ENCODE measurements at places on chromosomes 4 and X.

DNA sequence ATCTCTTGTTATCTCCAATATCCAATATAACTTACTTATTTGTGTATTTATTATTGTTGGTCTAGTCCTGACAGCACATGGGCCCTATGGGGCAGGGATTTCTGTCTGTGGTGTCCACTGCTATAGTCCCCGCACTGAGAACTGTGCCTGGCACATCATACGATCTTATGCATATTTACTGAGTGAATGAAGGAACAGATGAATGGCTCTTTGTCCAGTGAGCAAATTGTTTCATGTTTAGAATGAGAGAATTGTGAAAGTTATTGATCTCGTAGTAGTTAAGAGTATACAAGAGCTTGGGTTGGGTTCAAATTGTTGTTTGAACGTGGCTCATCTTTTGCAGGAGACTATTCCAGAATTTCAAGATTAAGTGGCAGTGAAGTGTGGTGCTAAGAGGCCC is 96.1 kb upstream of the SLC34A2 start:
- no peak for DNase-seq

- no peak for DNase-seq
Observed at GRCh38 chr4:93870876-93871458, 42.4 kb downstream of the ATOH1 start.

- no peak for DNase-seq
Observed at GRCh38 chr4:136992032-136992431, 540.3 kb downstream of the PCDH18 start.

DNA sequence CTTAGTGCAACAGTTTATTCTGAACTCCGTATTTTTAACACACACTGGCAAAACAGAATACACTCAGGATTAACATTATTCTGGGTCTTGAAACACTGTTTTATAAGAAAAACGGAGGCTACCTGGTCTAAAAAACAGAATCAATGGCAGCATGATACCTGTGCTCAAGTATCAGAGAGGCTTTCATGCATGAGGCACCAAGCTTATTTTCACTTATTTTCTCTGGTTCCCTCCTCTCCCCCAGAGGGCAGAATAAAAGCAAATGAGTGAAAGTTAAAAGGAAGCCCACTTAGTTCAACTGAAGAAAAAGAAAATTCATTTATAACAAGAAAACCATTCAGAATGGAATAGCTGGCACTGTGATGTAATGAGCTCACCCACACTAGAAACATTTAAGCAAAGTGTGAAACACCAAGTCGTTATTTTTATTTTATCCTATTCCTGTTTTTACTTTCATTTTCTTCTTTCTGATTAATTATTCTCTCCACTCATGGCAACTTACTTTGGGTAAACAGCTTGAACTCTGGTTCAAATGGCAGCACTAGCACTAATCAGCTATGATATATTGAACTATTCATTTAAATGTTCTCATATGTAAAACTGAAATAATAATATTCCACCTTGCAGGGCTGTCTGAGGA is 211.8 kb downstream of the PPP3CA start:
- no peak for DNase-seq

DNA sequence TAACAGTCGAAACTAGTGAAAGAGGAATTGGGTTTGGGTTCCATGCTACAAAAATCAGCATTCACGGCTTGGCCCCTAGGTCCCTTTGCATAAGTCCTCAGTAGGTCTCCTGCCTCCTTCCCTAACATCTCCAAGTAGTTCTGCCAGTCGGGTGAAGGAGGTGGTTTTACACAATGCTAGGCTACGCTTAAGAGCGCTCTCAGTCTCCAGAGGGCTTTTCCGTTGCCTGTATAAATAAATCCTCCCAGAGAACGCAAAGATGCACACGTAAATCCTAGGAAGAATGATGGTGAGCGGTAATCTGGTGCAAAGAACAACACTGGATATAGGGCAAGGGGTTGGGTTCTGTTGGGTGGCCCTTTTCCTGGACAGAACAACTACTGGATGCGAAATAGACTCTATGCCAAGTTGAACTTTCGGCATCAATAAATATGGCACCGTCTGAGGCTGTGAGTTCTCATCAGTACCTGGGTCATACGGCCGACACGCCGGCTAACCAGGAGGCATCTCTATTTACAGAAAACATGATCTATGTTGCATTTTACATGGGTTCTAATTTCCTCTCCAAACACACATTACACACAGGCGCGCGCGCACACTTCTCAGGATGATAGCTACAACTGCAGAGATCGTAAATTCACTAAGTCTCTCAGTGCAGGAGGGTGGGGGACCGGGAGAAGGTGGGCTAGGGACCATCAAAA is 1.3 kb downstream of the CAMK2D start:
- DNase-seq = peak; percentile 52

GRCh38 chr4:6710996-6711395 is 1.3 kb upstream of the MRFAP1L1 start:
- no peak for DNase-seq

GRCh38 chrX:139543920-139544319 is 13.4 kb downstream of the F9 start:
- no peak for DNase-seq

DNA sequence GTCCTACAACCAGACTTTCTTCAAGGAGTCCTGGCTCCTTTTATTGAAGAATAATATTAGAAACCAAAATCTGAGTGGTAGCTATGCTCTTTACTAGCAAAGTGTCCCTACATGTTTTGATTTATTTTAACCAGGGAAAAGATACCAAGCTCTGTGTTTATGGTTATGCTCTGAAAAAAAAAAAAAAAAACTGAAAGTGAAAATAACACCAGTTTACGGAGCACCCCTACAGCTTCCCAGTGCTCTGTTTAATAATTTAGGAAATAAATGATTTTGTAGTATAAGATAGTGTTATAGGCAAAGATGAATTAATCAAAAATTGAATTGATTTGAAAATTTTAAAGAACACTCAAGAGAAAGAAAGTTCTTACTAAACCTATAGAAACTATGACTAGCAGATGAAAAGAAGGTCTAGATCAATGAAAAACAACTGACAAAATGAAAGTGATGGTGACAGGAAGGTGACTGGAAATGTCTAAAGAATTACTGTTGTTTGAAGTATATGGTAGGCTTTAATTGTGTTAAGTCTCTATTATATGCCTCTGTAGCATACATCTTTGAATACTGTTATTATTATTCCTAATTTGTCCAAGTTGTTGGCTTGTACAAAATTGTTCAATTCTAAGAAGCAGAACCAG is 1698.4 kb upstream of the PCDH10 start:
- DNase-seq = no peak

DNA sequence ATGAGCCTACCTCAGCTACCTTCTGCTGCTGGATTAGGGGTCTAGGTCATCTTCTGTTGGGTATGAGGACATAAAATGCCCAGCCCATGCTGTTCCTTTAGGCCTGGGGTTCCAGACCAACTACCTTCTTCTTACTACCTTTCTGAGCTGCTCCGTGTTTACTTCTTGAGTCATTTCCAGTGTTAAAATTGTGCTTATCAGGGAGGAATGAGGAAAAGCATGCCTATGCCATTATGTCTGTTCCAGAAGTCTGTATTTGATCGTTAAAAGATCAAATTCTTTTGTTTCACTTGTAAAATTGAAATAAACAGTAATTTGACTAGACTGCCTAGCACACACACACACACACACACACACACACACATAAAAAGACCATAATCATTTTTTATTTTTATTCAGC is 1912.7 kb upstream of the TENM3 start:
- no peak for DNase-seq

DNA sequence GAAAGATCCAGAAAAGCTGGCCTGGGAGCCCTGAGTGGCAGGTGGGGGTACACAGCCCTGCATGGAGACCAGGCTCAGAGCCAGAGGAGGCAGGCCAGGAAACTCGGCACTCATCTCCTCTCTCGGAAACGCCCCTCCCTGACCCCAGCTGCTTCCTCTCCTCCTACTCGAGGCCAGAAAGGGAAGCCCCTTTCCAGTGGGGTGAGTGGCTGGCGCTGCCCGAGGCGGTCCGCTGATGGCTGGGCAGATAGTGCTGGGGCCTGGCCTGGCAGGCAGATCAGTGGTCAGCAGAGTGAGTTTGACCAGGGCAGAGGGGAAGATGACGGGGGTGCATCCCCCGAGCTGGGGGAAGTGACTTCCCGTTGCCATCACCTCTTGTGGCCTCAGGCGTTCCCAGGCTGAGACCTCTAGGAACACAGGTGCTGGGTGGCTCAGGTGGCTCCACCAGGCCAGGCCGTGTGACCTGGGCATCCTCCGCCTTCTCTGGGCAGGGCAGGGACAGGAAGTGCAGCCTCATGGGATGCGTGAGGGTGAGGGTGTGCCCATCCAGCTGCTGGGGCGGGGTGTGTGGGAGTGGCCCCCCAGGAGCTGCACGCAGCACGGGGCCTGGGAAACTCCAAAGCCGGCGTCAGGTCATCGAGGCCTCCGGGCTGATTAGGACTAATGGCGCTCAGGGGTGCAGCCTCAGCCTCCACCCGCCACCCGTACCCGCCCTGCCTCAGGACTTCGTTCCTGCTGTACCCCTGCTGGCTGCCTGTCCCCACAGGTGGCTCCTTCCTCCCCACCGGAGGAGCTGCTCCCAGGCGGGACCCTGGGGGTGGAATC is 5.7 kb downstream of the SH3BP2 start:
- no peak for DNase-seq

GRCh38 chr4:188627892-188628291 is 488.7 kb downstream of the TRIML1 start:
- DNase-seq = no peak

DNA sequence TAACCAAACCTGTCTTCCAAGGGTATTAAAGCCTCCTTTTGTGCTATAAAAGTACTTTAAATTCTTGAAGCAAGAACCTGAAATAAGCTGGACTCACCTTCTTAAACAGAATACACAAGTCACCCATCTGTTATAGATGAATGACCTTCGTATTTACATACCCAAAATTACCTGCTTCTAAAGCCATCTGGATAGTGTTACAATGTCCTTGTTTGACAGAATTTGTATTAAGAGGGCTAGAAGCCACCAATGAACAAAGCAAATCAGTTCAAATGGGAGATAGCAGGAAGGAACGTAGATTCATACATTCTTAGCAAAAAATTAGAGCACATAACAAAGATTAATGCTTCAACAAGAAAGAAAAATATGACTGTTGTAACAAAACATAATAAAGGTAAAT is 33.7 kb upstream of the CCSER1 start:
- no peak for DNase-seq

DNA sequence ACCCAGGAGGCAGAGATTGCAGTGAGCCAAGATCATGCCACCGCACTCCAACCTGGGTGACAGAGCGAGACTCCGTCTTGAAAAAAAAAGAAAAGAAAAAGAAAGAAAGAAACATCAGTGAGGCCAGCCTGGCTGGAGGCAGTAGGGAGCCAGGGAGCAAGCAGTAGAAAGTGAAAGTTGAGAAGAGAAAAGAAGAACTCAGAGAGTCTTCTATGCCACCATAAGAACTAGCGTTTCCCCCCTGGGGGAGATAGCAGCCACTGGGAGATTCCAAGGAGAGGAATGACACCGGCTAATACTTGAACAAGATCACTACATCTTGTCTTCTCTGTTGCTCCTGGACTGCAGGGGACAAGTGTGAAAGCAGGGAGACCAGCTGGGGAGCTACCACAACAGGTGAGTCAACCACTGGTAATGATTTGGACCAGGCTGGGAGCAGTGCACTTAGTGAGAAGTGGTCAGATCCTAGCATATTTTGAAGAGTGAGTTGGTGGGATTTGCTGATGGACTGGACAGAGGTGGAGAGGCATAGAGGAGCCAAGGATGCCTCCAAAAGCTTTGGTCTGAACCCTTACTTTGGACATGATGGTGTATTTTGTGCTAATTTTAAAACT is 33.4 kb downstream of the SLC2A9 start:
- no peak for DNase-seq

- DNase-seq = no peak
Observed at GRCh38 chr4:186651181-186651603, 72.5 kb downstream of the FAT1 start.
